Activated CD4-positive, alpha-beta memory T cell treated with anti-CD3 and anti-CD28 coated beads, Interleukin-2, amount 10 ng/mL, durations not matched to agents 7 days and 5 days (primary cell): ENCODE measurements at places on chromosomes 12 and 14.

GRCh38 chr12:91171476-91171875 lies 11.1 kb downstream of the DCN start:
- no peak for DNase-seq

GRCh38 chr14:68878908-68879307 lies 86.0 kb upstream of the ZFP36L1 start:
- no peak for DNase-seq

GRCh38 chr14:101463566-101464171 lies 97.6 kb upstream of the DIO3 start:
- no peak for DNase-seq

DNA sequence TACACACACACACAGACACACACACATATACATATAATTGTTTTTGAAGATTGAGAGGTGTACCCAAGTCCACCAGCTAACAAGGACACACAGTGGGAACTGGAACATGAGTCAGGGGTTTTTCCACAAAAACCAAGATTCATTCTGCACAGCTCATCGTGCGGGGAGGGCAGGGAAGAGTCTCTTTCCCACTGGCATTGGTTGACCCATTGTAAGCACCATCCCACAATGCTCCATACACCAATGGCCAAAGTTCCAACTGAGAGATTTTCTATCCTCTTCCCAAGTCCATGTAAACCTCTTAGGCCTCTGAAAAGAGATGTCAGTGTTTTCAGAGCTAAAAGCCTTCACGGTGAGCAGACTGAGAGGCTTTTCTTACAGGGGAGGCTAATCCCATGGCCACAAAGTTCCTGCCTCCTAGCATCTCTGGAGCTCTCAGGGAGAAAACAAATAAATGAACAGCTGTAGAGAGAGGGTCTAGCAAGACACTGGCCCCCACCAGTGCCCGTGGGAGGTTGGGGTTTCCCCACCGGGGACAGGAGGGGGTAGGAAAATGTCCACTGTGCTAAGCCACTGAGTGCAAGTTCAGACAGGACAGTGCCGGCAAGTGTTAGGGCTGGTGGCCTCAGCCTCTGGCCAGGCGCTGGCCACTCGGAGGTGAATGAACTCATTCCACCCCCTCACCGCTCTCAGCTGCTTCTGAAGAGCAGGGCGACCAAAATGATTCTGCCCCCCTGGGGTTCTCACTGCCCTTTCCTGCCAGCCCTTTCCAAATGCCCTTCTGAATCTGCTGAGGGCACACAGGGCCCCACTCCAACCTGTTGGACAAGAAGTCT lies 21.5 kb upstream of the TC2N start:
- DNase-seq: no peak

GRCh38 chr12:121786440-121786825 lies 7.1 kb downstream of the RHOF start:
- peak; percentile 58 for DNase-seq

DNA sequence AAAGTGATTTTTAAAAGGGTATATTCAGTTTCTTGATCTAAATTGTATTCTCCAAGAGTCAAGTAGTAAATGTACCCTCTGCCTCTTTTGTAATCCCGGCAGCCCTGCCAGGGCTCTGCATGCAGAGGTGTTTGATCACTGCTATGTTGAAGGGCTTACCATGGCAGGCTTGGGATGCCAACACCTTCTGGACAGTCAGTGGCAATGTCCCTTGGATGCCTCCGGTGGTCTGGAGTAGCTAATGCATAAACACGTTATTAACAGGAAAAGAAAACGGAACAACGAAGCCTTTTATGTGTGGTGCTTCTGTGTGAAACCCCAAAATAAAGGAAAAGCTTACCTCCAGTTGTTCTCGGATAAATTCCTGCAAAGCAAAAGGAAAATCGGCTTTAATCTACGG lies 19.9 kb downstream of the EIF2B2 start:
- no peak for DNase-seq

GRCh38 chr12:6187948-6188793 lies 12.0 kb upstream of the CD9 start:
- DNase-seq: no peak

- DNase-seq: no peak
Measured at GRCh38 chr12:95651681-95652080, 100.4 kb upstream of the USP44 start.

DNA sequence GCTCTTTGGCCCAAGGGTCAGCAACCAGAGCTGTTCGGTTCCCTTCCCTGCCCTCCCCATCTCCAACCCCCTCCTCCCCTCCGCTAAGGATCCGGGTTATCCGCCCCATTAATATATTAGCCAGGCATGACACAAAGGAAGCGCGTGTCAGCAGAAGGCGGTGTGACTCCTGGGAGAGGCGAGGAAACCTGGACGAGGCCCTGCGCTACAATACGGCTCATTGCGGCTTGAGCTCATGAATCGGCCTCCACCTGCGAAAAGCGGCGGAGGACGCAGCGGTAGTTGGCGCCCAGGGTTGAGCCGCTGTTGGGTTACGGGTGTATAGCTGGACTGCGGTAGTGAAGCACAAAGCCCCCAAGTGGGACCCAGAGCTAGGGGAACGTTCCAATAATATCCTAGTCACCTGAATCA lies 9.9 kb downstream of the FOXA1 start:
- DNase-seq: no peak

DNA sequence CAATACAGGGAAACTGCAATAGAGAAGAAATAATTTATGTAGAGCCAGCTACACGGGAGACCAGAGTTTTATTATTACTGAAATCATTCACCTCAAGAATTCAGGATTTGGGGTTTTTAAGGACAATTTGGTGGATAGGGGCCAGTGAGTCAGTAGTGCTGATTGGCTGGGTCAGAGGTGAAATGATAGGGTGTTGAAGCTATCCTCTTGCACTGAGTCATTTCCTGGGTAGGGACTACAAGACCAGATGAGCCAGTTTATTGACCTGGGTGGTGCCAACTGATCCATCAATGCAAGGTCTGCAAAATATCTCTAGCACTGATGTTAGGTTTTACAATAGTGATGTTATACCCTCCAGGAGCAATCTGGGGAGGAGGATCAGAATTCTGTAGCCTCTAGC lies 486.3 kb downstream of the LRIG3 start:
- no peak for DNase-seq

DNA sequence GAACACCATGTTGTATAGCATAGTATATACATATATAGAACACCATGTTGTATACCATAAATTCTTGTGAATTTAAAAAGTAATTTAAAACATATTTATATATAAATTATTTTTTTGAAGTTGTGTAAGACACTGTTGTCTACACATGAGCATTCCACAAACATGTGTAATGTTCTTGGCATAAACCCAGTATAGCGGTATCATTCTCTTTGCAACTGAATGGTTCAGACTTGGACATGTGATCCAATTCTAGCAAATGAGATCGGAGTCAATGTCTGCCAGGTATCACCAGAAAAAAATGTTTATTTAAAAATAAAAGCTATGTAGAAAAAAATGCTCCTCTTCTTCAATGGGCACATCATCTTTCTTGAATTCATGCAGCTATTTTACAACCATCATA lies 33.9 kb downstream of the CEP290 start:
- no peak for DNase-seq

GRCh38 chr12:33476058-33476457 lies 36.4 kb upstream of the SYT10 start:
- no peak for DNase-seq

GRCh38 chr12:97476255-97476654 lies 13.7 kb downstream of the RMST start:
- DNase-seq: no peak

DNA sequence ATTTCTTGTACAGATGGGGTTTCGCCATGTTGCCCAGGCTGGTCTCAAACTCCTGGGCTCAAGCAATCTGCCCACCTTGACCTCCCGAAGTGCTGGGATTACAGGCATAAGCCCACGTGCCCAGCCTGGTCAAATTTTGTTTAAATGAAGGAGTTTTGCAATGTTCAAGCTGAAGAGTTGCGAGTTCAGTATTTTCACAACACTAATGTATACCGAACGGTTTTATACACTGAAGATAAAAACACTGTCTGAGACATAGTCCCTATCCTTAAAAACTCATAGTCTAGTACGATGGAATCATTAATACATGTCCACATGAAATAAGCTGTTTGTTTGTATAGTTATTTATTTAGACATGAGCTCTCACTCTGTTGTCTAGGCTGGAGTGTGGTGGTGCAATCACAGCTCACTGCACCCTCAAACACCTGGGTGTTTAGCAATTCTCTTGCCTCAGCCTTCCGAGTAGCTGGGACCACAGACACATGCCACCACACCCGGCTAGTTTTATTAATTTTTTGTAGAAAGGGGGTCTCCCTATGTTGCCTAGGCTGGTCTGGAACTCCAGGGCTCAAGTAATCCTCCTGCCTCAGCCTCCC lies 15.4 kb downstream of the TRAPPC6B start:
- no peak for DNase-seq

DNA sequence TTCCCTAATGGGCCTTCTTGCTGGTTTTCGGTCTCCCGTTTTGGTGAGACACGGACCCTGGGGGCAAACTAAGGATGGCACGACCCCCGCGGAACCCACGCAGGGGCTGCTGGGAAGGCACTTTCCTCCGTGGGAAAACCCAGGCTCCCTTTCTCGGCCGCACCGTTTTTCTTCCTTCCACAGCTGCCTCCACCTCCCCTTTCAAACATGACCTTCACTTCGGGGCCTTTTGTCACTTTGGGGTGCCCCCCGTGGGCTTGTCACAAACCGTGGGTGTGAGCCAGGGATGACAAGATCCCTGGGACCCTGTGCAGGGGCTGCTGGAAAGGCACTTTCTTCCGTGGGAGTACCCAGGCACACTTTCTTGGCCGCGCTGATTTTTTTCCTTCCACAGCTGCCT lies 268.7 kb downstream of the ALG10 start:
- DNase-seq: no peak

GRCh38 chr12:20434996-20435395 lies 66.7 kb downstream of the PDE3A start:
- DNase-seq: no peak

- DNase-seq: no peak
Measured at GRCh38 chr12:53749986-53750811, 1.6 kb downstream of the CISTR start.

DNA sequence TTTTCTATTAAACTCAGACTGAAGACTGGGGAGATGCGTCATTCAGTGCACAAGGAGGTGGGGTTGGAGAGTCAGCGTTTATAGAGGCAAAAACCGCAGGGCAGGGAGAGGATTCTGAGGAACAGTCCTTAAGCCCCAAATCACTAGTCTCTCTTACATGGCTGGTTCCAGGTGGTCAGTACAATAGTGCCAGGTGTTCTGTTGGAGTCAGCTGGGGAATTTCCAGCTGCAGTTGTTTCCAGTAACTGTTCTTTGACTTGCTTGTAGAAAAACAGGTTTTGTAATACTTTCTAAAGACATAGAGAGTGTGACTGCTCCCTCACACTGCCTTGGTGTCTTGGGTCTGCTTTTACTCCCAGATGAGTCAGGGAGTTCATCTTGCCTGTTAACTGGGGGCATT lies 192.2 kb downstream of the TMTC3 start:
- DNase-seq: no peak

DNA sequence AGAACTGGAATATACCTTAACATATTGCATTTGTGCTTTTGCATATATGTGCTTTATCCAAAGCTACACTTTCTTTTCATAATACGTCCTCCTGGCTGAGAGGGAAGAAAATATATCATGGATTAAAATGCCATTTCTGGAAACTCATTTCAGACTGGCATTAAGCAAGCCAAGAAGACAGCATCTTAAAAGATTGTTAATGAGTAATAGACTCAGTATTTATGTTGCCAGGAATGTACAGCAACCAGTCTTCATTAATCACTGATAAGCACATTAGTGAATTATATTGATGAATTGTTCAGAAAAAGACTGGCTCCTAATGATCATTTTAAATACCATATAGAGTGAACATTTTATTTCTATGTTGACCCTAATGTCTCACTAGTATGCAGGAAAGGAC lies 134.9 kb upstream of the IFNG-AS1 start:
- DNase-seq: no peak

DNA sequence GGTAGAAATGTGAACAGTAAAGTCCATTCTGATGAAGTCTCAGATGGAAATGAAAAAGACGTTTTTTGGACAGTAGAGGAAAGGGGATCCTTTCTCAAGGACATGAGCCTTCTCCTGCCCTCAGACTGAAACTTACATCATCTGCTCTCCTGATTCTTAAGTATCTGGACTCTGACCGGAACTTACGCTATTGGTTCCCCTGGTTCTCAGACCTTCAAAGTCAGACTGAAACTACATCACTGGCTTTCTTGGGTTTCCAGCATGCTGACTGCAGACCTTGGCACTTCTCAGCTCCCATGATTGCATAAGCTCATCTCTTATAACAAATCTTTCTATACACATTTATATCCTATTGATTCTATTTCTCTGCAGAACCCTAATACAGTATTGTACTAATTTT lies 291.0 kb downstream of the SNAPC1 start:
- DNase-seq: no peak

- no peak for DNase-seq
Measured at GRCh38 chr12:68336889-68337303, 4.7 kb upstream of the MDM1 start.

GRCh38 chr14:31582286-31582691 lies 21.1 kb downstream of the NUBPL start:
- no peak for DNase-seq

DNA sequence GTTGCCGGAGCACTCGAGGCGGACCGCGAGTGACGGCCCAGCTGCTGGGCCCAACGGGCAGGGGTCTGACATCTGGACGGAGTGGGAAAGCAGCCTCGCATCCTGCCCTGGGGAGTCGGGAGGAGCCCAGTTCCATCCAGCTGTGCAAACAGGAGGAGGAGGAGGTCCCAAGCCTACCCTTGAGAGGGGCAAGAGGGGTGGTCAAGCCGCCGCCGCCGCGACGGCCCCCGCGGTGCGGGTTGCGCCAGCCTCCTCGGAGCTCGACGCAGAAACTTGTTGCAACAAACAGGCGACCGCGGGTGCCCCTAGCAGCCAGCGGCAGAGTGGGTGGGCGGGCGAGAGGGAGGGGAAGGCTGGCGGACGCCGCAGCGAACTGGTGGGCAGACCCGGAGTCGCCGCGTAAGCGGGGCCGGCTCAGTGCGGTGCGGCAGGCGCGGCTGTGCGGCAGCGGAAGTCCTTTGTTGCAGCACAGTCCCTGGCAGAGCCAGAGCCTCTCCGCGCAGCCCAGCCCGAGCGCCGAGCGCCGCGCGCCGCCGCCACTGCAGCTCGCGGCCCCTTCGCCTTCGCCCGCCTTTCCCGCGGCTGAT lies at the start of gene ZBTB1:
ZBTB1 (plus strand) TSS at position 461 of the 587 bp plus-strand sequence. CDS start 16,735 bp downstream, outside the sequence.
- DNase-seq: peak; percentile 87

DNA sequence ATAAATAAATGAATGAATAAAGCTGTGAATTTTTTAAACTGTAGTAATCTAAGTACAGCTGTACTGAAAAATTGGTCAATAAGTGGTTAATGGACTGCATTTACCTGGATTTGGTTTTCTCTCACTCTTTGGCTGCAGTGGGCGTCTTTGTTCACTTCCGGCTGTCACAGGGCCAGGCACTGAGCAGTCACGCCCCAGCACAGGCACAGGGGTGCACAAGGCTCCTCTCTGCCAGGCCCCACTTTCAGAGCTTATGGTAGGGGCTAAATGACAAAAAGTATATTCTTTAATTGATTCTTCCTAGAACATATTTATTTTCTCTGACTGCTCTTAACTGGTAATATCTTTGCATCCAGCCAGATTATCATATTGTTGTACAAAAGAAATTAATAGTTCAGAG lies 70.6 kb upstream of the DYNC1H1 start:
- DNase-seq: no peak
